ENCODE measurements at places on chromosomes 2 and 18. TPM values are rescaled to one million over a fixed set of nuclear protein-coding genes. Genes with fewer than 3 reads are reported as not detected.

DNA sequence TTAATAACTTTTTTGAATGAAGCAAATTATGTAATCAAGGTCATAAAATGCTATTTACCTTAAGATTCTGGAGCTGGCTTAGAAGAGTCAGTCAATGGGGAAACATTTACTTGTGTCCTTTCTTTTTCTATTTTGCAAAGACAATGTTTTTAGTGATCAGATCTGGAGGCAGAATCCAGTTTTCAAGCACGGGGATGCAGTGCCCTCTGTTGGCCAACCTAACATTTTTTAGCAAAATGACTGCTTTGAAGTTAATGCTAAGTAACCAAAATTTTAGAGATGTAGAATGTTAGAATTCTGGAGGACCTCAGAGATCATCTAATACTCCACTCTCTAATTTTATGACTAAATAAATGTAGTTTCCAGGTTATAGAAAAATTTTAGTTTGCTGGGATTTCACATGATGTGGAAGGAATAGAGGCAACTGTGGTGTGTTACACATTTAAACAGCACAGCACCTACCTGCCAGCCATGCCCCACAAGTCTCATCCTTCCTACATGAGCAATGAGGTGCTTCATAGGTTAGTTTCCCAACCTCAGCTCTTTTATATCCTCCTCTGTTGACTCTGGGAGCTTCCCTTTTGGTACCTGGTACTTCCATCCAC lies 23.6 kb upstream of the SLC9A4 start:
- peak; percentile 54 for DNase-seq
- no peak overlapping the region for H3K27ac ChIP-seq
- H3K36me3 ChIP-seq, result peaks cover 54% of the 10 kb centered on the region
- peaks cover 20% of the 10 kb centered on the region for H3K4me1 ChIP-seq
- H3K4me3 ChIP-seq, result no peak overlapping the region

- DNase-seq, result no peak
- H3K27me3 ChIP-seq, result peaks cover 18% of the 10 kb centered on the region
- no peak overlapping the region for H3K4me3 ChIP-seq
- no peaks in the 10 kb centered on the region for H3K4me1 ChIP-seq
- no peaks in the 10 kb centered on the region for H3K36me3 ChIP-seq
- no peak overlapping the region for H3K27ac ChIP-seq
Measured at GRCh38 chr2:170862286-170862902, 45.7 kb downstream of the GAD1 start.

DNPEP gene
- 124 TPM for total RNA-seq

- no peak overlapping the region for H3K4me3 ChIP-seq
- H3K4me1 ChIP-seq, result no peaks in the 10 kb centered on the region
- no peaks in the 10 kb centered on the region for H3K27me3 ChIP-seq
Measured at GRCh38 chr2:15435474-15435873, 125.7 kb downstream of the NBAS start.

- H3K4me3 ChIP-seq, result no peak overlapping the region
- H3K4me1 ChIP-seq, result peaks cover 3% of the 10 kb centered on the region
- H3K36me3 ChIP-seq, result no peaks in the 10 kb centered on the region
- no peaks in the 10 kb centered on the region for H3K27me3 ChIP-seq
- H3K27ac ChIP-seq, result no peak overlapping the region
Measured at GRCh38 chr2:55173438-55174054, 58.5 kb downstream of the CLHC1 start.

DNA sequence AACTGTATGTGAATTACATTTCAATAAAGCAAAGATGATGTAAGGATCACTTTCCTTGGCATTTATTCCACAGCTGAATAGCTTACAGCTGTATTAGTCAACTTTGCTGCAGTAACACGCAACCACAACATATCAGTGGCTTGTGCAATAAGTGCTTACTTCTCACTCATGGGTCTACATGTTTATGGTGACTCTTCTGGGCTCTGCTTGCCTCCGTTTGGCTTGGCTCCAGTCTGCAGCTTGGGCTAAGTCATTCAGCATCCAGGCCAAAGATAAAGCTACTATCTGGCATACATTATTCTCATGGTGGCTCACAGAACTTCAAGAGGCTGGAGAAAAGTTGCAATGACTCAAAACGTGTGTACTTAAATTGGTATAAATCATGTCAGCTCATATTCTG lies 355.0 kb downstream of the RNF144A start:
- no peak overlapping the region for H3K27ac ChIP-seq
- H3K27me3 ChIP-seq, result peaks cover 8% of the 10 kb centered on the region
- H3K4me1 ChIP-seq, result no peaks in the 10 kb centered on the region
- DNase-seq, result no peak
- no peak overlapping the region for H3K4me3 ChIP-seq

DNA sequence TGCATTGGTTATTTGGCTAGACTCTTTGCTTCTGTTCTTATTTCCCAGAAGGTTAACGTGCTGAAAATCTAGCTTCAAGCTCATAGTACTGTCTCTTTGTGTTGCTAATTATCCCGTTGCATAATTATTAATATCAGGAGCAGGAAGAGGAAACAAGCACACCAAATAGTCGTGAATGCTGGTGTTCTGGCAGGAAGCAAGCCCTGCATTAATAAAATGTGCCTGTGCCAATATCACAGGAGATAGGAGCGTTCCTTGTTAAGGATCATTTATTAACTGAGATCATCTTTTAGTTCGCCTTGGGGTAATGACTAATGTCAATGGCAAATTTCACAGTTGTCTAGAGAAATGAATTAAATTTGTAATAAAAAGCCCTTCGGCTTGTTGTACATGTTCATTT lies 893.0 kb upstream of the POU3F3 start:
- H3K27me3 ChIP-seq, result no peaks in the 10 kb centered on the region
- DNase-seq, result no peak
- no peak overlapping the region for H3K4me3 ChIP-seq
- no peak overlapping the region for H3K27ac ChIP-seq

DNA sequence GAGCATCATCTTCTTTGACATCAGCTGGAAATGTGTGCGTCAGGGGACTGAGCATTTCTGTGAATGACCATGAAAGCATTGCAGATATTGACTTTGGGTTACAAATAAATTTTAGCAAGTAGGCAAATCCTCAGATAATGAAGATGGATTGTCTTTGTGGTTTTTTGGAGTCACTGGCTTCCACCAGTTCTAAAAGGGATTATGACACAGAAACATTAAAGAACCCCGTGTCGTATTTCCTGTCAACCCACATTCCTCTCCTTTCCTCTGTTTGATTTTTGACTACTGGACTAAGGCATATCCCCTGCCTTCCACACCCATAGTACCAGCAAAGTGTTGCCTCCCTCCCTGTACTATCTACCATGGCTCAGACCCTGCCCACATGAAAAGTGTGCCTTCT lies 268.1 kb downstream of the MYO3B start:
- H3K4me3 ChIP-seq, result no peak overlapping the region
- no peak for DNase-seq
- H3K4me1 ChIP-seq, result no peaks in the 10 kb centered on the region
- H3K27me3 ChIP-seq, result peaks cover 7% of the 10 kb centered on the region

HRH4 gene
- total RNA-seq, result 1.9 TPM

GRCh38 chr18:72672364-72673184 lies 128.4 kb upstream of the CBLN2 start:
- no peaks in the 10 kb centered on the region for H3K27me3 ChIP-seq
- no peaks in the 10 kb centered on the region for H3K36me3 ChIP-seq
- H3K4me1 ChIP-seq, result no peaks in the 10 kb centered on the region
- H3K4me3 ChIP-seq, result no peak overlapping the region
- DNase-seq, result no peak

DNA sequence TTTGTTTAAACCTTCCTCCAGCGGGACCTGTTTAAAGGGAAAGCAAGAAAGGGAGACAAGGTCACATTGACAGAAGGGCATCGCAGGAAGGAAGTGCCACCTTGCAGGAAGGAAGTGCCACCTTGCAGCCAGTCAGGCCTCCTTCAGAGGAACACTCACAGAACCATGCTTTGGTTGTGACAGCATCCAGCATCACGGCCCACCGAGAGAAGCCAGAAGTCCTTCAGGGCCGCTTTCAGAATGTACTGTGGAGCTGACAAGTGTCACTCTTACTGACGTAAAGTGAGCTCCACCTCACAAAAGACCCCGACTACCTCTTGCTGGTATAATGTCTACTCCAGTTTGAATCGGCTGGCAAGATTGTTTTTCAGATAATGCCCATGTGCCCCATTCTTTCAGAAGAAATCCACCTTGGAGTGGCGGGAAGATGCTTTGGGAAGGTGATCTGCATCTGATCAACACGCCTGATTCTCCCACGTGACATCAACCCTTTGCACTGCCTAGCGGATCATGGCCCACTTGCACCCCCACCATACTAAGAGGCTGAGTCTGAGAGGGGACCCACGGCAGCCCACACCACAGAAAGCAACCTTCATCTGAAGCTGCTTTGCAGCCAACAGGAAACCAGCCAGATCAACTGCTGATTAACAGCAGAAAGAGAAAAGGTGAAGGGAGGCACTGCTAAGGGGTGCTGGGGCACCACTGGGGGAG lies 99.8 kb downstream of the UXS1 start:
- peak; percentile 33 for DNase-seq
- peaks cover 31% of the 10 kb centered on the region for H3K4me1 ChIP-seq

VWC2L gene
- not detected for total RNA-seq

ALK gene
- not detected for total RNA-seq

COLEC11 gene
- not detected for total RNA-seq

- H3K4me1 ChIP-seq, result no peaks in the 10 kb centered on the region
- no peak for DNase-seq
- H3K27me3 ChIP-seq, result peaks cover 4% of the 10 kb centered on the region
- no peak overlapping the region for H3K27ac ChIP-seq
- H3K36me3 ChIP-seq, result no peaks in the 10 kb centered on the region
- H3K4me3 ChIP-seq, result no peak overlapping the region
Measured at GRCh38 chr2:46850742-46851141, 64.9 kb downstream of the MCFD2 start.

CYTIP gene
- total RNA-seq, result 302 TPM

GRCh38 chr18:55287935-55288868 lies 299.8 kb downstream of the TCF4 start:
- H3K4me1 ChIP-seq, result no peaks in the 10 kb centered on the region
- H3K27me3 ChIP-seq, result no peaks in the 10 kb centered on the region
- no peak for DNase-seq
- no peak overlapping the region for H3K27ac ChIP-seq
- no peak overlapping the region for H3K4me3 ChIP-seq

- H3K4me3 ChIP-seq, result no peak overlapping the region
- H3K4me1 ChIP-seq, result peaks cover 11% of the 10 kb centered on the region
- no peak overlapping the region for H3K27ac ChIP-seq
- H3K27me3 ChIP-seq, result no peaks in the 10 kb centered on the region
- no peaks in the 10 kb centered on the region for H3K36me3 ChIP-seq
- no peak for DNase-seq
Measured at GRCh38 chr2:100936972-100937542, 65.0 kb upstream of the RPL31 start.

- no peak overlapping the region for H3K27ac ChIP-seq
- H3K36me3 ChIP-seq, result no peaks in the 10 kb centered on the region
- H3K4me1 ChIP-seq, result no peaks in the 10 kb centered on the region
- no peak overlapping the region for H3K4me3 ChIP-seq
- no peak for DNase-seq
- H3K27me3 ChIP-seq, result no peaks in the 10 kb centered on the region
Measured at GRCh38 chr2:186968277-186968676, 119.3 kb upstream of the ZSWIM2 start.

DNA sequence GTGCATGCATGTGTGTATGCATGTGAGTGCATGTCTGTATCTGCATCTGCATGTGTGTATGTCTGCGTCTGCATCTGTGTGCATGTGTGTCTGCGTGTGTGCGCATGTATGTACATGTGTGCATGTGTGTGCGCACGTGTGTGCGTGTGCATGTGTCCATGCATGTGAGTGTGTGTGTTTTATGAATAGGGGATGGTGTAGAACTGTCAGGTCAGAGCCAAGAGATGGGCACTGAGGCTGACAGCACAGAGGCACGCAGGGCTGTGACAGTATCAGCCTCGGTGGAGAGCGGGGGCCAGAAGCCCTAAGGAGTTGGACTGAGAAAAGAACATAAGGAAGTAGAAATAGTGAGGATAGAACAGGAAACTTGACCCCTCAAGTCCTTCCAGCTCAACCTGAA lies 494.0 kb upstream of the MYT1L start:
- H3K27me3 ChIP-seq, result peaks cover 1% of the 10 kb centered on the region
- DNase-seq, result no peak
- no peaks in the 10 kb centered on the region for H3K4me1 ChIP-seq
- no peak overlapping the region for H3K27ac ChIP-seq
- no peaks in the 10 kb centered on the region for H3K36me3 ChIP-seq

SH3RF3 gene
- total RNA-seq, result 0.39 TPM

GRCh38 chr2:190927301-190927700 lies 46.7 kb downstream of the GLS start:
- H3K27me3 ChIP-seq, result no peaks in the 10 kb centered on the region
- H3K4me3 ChIP-seq, result no peak overlapping the region
- H3K4me1 ChIP-seq, result peaks cover 10% of the 10 kb centered on the region
- peaks cover 52% of the 10 kb centered on the region for H3K36me3 ChIP-seq
- no peak for DNase-seq

MYOM1 gene
- total RNA-seq, result 0.22 TPM

TTN gene
- total RNA-seq, result 1.7 TPM

DNA sequence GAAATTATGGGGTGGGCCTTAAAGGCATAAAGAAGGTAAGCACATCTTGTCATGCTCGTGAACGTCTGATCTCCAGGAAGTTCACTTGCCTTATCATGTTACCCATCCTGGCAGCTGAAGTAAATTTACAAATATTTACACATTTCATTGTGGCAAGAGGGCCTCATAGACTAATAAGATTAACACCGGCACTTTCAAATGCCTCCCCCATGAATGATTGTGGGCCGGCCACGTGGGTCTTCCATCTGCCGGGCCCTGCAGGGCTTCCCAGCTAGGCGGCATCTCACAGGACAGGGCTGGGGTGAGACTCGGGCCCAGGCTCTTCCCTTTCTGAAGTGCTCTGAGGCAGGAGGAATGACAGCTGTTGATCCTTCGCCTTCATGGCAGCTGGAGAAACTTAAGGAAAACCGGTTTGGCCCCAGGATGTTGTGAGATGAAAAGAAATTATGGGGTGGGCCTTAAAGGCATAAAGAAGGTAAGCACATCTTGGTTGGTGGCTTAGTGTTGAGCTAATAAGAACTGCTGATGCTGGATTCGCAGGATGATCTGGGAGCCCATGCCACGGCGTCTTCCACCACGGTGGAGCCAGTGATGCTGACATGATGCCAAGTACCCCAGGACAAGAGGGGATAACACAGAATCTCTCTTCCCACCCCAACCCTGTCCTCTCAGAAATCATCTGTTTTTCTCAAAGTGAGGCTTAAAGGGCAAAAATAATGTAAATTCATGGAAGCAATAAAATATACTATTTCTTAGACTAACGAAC lies 176.3 kb downstream of the SEPTIN10 start:
- H3K27ac ChIP-seq, result no peak overlapping the region
- H3K4me3 ChIP-seq, result no peak overlapping the region
- no peaks in the 10 kb centered on the region for H3K36me3 ChIP-seq
- no peaks in the 10 kb centered on the region for H3K27me3 ChIP-seq
- no peak for DNase-seq
